ENCODE measurements at places on chromosomes 7 and 10.
A peak's percentile ranks its signal among the peaks of the same experiment; 100 is the strongest.

DNA sequence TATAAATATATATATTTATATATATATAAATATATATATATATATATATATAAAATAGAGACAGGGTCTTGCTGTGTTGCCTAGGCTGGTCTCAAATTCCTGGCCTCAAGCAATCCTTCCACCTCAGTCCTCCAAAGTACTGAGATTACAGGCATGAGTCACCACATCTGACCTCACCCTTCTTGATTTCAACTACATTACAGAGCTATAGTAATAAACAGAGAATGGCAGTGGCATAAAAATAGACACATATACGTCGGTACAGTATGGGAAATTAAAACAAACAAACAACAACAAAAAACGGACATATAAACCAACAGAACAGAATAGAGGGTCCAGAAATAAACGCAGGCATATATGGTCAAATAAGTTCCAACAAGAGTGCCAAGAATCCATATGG, 77.6 kb upstream of the PPP1R3A start:
- DNase-seq, result peak; percentile 20

DNA sequence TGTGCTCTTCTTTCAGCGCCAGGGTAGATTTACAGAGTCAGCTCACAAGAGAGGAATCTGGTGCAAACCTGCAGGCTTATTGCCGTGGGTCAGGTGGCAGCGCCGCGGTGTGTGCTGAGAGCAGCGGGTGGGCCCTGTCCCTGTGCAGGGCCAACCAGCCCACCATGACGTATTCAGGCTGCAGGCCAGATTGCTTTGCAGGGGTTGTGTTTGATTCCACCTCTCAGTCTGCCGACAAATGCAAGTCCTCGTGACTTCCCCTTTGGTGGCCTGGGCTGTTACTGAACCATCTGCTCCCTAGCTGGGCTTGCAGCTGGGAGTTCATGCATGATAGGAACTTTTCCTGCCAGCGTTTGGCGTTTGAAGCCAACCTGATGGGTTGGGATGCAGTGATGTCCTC, 66.7 kb upstream of the LEP start:
- DNase-seq, result no peak

- DNase-seq, result no peak
Measured at GRCh38 chr10:72334825-72335393, 19.8 kb downstream of the DNAJB12 start.

GRCh38 chr10:16562891-16563290, 41.2 kb upstream of the C1QL3 start:
- peak; percentile 8 for DNase-seq

GRCh38 chr7:56007167-56007652, 42.8 kb downstream of the NIPSNAP2 start:
- no peak for DNase-seq

- no peak for DNase-seq
Measured at GRCh38 chr10:113820507-113820906, 33.4 kb downstream of the DCLRE1A start.

DNA sequence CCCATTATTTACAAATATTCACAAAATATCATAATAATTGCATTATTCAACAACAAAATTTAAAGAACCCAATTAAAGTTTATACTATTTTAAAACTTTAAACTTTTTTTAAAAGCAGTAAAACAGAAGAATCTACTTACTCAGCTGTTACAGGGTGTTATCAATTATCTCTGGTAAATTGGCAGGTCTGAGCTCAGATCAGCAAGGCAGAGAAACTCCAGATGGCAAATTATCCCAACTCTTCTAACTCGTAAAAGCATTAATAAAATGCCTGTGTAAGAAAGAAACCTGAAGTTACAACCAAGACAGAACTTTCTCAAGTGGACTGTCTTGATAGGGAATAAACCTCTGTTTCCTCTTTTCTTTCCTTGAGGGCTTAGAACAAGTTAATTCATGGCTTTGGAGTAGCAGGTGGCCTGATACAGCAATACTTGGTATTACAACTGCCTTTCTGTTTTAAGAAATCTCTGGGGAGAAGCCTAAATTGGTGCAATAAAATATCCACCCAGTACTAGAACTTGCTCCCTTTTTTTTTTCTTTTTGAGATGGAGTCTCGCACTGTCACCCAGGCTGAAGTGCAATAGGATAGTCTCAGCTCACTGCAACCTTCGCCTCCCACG, 275.3 kb upstream of the MKLN1 start:
- no peak for DNase-seq

DNA sequence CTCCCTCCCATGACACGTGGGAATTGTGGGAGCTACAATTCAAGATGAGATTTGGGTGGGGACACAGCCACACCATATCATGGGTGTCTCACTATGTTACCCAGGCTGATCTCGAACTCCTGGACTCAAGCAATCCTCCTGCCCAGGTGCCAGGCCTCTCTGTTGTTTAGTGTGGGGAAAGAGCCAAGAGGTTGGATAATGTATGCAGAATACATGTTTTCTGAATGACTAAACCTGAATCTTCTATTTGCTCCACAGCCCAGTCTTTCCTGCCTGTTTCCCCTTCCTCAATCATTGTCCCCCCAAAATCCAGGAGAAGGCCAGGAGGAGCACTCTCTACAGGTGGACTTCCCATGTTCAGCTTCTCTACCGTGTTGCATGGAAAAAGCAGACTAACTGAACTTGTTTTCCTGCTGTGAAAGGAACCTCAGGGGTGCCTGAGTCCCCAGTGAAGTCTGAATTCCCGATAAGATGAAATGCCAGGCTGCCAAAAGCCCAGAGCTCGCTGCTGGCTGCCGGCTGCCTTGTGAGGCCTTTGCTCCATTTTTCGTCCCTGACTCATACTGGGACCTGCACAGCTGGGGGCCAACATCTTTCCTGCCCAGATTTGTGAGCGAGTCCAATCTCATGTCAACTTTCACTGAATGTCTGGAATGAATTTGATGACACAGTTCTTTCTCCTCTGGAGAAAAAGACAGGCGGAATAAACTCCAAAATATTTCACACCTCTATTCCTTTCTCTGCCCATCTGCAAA, 588.0 kb downstream of the CALN1 start:
- DNase-seq, result peak; percentile 99

DNA sequence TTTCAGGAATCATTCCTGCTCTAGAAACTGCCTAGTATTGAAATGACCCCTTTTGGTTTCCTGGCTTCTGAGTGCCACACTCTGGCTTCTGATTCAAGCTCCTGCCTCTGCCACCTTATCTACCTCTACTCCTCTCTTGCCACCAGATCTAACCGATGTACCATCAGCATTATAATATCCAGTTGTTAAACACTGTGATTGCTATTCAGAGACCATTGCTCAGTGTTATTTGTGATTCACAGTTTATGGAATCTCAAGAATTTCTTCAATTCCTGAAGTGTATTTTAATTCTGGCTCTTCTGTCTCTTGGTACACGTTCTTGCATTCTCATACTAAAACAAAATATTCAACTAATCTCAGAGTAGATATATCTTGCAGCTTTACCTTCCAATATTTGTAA, 88.7 kb downstream of the DYNC1I1 start:
- peak; percentile 60 for DNase-seq

GRCh38 chr10:76415554-76415953, 984.1 kb downstream of the LRMDA start:
- DNase-seq, result no peak

DNA sequence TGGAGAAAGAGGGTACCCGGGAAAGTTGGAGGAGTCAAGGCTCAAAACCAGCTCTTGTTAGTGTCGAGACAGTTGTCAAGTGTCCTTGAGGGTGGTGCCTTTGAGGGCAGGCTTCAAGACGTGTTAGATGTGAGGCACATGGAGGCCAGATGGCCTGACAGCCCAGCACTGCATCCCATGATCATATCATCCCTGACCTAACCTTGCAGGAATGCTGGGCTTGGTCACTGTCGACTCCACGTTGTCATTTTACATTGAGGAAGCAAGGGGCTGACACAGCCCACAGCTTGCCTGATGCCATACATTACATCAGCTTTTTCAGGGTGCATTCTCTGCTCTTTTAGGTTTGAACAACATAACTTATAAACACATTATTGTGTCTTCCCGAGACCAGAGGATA, 114.1 kb downstream of the ABCA13 start:
- DNase-seq, result peak; percentile 79

DNA sequence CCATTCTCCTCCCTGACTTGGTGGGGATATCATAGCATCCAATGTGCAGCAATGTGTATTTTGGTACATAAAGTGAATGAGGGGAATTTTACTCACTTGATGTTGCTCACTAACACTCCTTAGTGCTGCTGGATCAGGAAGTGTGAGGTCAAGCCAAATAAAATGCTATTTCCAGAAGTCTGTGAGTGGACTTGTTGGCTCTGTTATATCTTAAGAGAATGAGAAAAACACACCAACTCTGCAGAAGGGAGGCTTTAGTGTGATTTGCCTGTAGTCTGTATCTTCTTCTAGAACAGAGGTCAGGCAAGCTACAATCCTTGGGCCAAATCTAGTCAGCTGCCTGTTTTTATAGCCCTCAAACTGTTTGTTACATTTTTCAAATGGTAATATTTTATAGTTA, 154.3 kb downstream of the POLR1F start:
- DNase-seq, result no peak

DNA sequence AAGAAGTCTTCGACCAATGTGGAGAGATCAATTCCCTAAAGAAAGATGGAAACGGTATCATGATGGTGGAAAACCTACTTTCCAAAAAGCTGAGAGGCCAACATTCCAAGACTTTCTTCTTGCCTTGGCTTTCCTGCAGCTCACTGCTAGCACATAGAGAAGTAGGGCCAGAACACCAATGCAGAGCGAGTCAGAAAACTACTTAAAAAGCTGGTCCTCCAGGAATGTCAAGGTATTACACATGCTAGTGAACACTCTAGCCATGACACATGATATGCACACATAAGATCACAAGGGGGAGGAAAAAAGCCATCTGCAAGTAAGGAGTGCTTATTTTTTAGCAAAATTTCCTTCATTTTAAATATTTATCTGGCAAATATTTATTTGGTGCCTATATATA, 22.7 kb downstream of the GPAM start:
- DNase-seq, result no peak

- DNase-seq, result peak; percentile 48
Measured at GRCh38 chr10:63720072-63720537, 198.9 kb downstream of the REEP3 start.

DNA sequence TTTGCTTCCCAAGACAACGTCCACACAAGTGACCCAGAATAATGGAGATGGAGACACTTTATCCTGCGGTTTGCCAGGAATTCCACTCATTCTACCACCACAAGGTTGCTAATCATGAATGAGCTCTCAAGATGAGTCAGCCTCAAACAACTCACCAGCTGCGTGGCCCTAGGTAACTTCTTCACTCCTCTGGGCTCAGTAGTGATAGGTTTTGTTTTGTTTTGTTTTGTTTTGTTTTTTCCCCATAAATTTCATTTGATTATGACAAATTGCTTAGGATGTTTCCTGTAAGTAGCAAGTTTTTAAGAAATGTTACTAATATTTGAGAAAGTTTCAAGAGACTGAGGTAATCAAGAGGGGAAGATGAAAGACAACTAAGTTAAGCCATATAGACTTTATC, 286.8 kb downstream of the PARD3 start:
- DNase-seq, result peak; percentile 93

DNA sequence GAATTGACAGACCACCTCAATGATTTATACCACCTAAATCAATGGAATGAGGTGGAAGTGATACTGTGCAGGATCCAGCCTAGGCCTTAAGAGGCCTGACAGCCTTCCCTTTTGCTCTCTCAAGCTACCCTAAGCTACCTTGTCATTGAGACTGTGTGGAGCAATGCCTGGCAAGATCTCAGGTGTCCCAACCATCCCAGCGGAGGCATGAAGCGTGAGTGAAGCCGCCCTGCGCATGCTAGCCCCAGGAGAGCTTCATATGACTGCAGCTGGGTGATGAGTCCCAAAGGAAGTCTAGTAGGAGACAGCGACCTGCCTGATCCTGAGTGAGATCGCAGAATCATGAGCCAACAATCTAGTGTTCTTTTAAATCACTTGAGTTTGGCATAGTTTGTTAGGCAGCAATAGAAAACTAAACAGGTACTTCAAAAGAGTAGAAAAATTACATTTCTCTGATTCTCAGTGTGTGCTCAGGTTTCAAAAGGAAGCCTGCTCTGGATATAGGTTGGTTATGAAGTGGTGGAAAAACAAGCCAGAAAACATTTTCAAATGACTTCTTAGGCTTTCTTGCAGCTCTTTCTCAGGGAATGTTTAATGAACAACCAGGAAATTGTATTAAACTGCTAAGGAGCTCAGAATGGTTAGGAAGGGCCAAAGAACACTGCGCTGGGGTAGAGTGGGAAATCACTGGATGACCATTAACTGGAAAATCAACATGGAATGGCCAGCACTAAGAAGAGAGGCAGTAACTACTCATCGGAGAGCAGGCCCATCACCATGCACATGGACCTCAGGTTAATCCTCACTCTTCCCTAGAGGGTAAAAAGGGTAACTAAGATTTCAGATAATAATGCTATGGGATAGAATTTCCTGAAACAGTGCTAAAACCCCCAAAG, 535.2 kb downstream of the PHTF2 start:
- no peak for DNase-seq

GRCh38 chr7:45105588-45106188, 5.8 kb downstream of the TBRG4 start:
- no peak for DNase-seq

GRCh38 chr7:117672453-117672852, 192.6 kb downstream of the CFTR start:
- no peak for DNase-seq

DNA sequence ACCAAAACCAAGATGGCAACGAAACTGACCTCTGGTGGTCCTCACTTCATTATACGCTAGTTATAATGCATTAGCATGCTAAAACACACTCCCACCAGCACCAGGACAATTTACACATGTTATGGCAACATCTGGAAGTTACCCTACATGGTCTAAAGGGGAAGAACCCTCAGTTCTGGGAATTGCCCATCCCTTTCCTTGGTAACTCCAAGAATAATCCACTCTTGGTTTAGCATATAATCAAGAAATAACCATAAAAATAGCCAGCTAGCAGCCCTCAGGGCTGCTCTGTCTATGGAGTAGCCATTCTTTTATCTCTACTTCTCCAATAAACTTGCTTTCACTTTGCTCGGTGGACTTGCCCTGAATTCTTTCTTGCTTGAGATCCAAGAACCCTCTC, 191.1 kb downstream of the DOCK4 start:
- no peak for DNase-seq

GRCh38 chr10:43138757-43139241, 554 bp downstream of the CSGALNACT2 start:
- peak; percentile 38 for DNase-seq

DNA sequence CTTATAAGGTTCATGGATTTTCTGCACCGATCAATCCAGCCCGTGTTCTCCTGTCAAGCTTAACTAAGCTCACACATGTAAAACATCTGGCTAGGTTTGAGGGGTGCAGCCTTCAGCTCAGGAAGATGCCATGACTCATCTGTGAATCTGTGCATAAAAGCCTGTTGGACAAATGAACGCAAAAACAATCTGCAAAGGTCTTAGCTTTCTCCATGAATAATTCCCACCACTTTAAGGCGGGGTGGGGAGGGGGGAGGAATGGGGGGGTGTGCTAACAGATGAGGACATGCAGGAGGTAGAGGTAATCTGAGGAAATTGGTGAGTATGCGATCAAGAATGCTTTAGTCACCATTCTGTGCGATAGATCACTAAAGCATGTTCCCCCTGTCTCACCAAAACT, 4.8 kb downstream of the DOCK4 start:
- peak; percentile 43 for DNase-seq
